ENCODE measurements at places on chromosomes 3 and 15.

- H3K27me3 ChIP-seq: no peaks in the 10 kb centered on the region
- no peak overlapping the region for H3K4me3 ChIP-seq
- peaks cover 3% of the 10 kb centered on the region for H3K36me3 ChIP-seq
- peaks cover 6% of the 10 kb centered on the region for H3K4me1 ChIP-seq
Observed at GRCh38 chr3:107810171-107811071, 280.4 kb downstream of the CD47 start.

DNA sequence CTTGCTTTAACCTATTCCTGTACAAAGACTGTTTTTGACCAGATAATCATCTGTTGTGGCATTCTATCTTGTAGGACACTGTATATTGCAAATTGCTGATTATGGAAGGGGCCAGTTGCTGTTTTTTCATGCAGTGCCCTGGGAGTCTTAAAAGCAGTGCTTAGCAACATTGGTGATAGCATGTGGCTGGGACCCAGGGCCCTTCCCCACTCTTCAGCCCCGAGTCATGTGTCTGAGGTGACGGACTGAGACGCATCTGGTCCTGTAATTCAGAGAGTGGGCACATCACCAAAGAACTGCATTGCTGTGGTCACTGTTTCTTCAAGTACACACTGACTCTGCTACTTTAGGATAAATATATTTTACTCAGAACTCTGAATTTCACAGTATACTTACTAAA, 63.4 kb downstream of the SNRK start:
- no peaks in the 10 kb centered on the region for H3K27me3 ChIP-seq
- DNase-seq: peak; percentile 71
- peaks cover 2% of the 10 kb centered on the region for H3K4me1 ChIP-seq
- no peak overlapping the region for H3K27ac ChIP-seq

DNA sequence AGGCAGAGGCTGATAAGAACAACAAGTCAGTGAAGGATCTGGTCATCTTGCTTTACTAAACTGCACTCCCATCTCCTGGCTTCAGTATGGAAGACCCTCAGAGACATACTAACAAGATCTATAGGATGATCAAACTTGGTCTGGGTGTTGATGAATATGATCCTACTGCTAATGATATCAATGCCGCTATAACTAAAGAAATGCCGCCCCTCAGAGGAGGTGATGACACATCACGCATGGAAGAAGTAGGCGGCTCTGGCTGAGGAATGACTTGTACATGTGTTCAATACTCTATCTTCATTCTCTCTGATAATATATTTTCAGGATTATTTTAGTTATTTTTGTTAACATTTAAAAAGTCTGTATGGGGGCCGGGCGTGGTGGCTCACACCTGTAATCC, 17.5 kb upstream of the EIF2B5 start:
- DNase-seq: no peak
- H3K27ac ChIP-seq: no peak overlapping the region
- no peaks in the 10 kb centered on the region for H3K4me1 ChIP-seq
- H3K27me3 ChIP-seq: peaks cover 4% of the 10 kb centered on the region

DNA sequence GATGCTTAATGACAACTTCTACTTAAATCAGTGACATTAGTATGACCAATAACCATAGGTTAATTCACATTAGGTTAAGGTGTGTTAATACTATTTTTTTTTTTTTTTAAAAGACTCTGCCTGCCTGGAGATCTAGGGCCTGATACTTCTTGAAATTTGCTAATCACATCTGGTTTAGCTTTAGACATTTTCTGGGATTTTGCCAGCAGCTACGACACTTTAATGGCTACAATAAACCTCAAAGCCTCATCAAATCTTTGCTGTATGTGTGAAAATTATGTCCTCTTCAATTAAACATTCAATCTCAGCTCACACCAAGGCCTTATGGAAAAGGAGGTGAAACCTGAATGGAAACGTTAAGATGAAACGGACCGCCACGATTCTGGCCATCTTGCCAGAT, 167.9 kb downstream of the GREM1 start:
- DNase-seq: no peak
- H3K4me3 ChIP-seq: no peak overlapping the region
- peaks cover 5% of the 10 kb centered on the region for H3K36me3 ChIP-seq
- no peaks in the 10 kb centered on the region for H3K27me3 ChIP-seq
- peaks cover 6% of the 10 kb centered on the region for H3K4me1 ChIP-seq

DNA sequence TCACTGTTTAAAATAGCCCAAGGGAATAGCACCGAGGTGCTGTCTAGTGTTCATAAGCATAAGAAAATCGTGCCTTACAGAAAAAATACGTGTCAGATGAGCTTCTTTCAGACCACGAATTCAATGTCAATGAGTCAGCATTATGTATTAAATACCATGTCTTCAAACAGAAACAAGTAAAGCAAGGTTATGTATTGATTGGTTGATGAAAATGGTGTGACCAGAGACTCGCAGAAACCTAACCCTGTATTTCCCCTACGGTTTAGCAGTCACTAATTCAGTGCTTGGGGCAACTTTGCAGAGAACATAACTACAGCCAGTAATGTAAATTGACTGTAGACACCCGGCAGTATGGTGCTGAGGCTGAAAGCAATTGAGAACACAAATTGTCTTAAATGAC, 307.7 kb downstream of the IL5RA start:
- H3K27ac ChIP-seq: no peak overlapping the region
- no peaks in the 10 kb centered on the region for H3K4me1 ChIP-seq
- no peaks in the 10 kb centered on the region for H3K36me3 ChIP-seq
- no peak overlapping the region for H3K4me3 ChIP-seq

DNA sequence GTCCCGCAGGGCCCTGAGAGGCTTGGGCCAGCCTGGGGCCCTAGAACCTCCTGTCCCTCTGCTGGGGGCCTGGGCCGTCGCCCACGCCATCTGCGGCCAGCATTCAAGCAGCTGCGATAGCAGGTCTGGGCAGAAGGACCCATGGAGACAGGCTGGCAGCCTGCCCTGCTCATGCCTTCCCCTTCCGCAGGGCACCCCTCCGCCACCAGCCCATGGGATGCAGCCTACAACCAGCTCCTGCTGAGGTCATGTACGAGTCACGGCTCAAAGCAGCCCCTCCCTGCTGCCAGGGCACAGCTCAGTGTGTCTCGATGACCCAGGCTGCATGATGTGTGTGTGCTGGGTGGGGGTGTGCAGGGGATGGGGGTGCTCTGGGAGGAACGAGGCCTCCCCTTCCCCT, 27.8 kb downstream of the DUSP7 start:
- H3K27ac ChIP-seq: no peak overlapping the region
- H3K4me1 ChIP-seq: peaks cover 3% of the 10 kb centered on the region
- H3K36me3 ChIP-seq: no peaks in the 10 kb centered on the region
- no peaks in the 10 kb centered on the region for H3K27me3 ChIP-seq

- H3K36me3 ChIP-seq: no peaks in the 10 kb centered on the region
- no peak overlapping the region for H3K4me3 ChIP-seq
- H3K27ac ChIP-seq: no peak overlapping the region
- no peaks in the 10 kb centered on the region for H3K4me1 ChIP-seq
Observed at GRCh38 chr3:17979911-17980310, 237.5 kb upstream of the TBC1D5 start.

Data from fibroblast of lung (primary cell).